Stimulated activated CD4-positive, alpha-beta T cell treated with anti-CD3 and anti-CD28 coated beads, Interleukin-1b, Interleukin-23, amount 100 ng/mL, for 4 hours (primary cell): ENCODE measurements at places on chromosomes 6 and 20.

- no peak for DNase-seq
Observed at GRCh38 chr6:52537001-52537753, 39.7 kb downstream of the TRAM2 start.

- DNase-seq = no peak
Observed at GRCh38 chr6:94733066-94733465, 844.3 kb upstream of the MANEA start.

DNA sequence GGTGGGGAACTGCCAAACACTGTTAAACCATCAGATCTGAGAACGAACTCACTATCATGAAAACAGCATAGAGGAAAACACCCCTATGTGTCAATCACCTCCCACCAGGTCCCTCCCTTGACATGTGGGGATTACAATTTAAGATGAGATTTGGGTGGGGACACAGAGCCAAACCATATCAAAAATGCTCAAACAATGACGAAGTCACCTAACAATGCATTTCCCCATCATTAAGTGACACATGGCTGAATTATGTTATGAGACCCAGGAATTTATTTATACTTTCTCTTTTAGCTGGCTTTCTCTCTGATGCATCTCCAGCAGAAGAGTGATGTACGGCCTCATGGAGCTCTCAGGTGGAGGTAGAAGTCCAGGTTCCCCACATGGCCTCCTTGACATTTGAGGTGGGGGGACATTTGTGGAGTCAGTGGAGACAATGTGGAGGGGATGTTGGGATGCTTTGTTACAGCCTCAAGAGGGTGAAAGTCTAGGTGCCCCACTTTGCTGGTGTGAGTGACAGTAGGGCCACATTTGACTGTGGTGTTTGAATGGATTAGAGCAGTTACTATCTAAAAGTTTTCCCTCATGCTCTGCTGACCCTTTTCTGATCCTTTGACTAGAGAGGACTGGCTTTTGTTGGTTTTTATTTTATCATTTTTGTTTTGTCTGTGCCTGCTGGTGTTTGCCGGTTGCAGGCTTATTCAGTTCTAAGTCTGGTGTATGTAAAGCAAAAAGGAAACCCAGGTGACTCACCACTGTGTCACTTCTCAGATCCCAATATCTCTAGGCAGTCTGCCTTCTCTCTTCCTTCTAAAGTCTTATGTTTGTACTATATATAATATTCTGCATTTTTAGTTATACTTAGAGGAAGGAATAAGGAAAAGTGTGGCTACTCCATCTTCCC lies 18.5 kb upstream of the DCBLD1 start:
- no peak for DNase-seq

GRCh38 chr20:24501764-24502556 lies 32.5 kb downstream of the SYNDIG1 start:
- no peak for DNase-seq

- no peak for DNase-seq
Observed at GRCh38 chr6:24985323-24985722, 49.6 kb upstream of the RIPOR2 start.

DNA sequence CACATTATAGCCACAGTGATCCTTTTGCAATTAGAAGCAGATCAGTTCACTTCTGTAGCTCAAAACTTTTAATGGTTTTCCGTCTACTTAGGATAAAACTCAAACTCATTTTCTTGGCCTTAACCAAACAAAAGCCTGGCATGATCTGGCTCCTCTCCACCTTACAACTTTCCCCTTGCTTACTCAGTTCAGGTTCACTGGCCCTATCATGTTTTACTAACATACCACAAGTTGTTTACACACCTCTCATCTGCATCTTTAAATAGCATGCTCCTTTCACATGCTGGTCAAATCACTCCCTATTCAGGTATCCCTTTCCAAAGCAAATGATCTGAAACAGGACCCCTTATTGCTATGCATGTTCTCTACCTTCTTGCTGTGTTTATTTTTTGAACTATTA lies 191.4 kb upstream of the FAM83B start:
- no peak for DNase-seq

- DNase-seq = no peak
Observed at GRCh38 chr20:21709535-21709904, 4.1 kb downstream of the PAX1 start.
